ENCODE measurements at places on chromosomes 4 and X.

DNA sequence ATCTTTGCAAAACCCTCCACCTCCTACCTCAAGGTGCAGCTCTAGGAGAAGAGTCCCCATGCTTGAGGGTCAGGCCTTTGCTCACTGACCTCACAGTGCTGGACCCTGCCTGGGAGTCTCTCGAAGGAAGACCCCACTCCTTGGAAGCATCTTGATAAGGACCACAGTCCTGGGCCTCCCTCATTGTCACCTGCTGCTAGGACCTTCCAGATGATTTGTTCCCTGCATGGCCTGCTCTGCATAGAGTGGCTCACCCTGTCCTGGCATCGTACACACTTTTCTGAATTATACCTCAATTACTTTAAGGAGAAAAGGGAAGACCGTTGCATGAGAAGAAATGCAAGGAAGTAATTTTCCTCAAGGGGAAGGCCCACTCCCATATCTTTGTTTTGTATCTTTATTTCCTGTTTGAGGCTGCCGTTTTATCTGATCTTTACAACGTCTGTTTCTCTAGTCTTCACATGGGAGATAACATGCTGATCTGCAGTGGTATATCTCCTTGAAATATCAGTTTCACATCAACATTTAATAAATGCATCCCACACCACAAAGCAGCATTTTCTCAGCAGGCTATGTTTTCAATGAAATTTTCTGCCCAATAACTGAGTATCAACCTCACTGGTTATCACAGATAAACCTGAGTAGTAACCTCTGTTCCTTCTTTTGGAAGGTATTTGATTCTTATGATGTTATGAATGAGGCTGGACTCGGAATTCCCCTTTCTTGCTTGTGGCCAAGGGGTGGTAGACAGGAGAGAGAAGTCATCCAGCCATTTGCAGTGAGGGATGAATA is 15.0 kb upstream of the AKAP17A start:
- DNase-seq, result no peak

DNA sequence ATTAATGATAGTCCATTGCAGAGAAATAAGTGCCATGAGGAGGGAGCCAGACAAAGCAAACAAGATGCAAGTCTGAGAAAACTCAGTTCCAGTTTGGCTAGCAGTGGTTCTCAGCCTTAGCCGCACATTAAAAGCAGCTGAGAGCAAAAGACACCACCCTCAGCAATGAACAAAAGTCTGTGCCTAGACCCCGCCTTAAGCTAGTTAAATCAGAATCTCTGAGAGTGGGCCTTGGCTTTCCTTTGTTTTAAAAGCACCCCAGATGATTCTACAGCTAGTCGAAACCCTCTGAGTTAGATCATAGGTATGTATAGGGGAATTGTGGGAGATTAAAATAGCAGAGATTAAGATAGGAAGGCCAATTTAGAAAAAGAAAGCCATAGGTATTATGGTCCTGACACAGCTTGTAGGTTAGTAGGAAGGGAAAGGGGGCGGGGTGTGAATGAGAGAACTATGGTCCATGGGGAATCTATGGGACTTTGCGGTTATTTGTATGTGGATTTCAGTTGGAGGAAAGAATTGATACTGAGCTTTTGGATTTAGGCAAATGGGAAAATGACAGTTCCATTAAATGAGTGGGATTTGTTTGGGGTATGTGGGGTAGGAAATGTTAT is 12.0 kb downstream of the SPRY1 start:
- DNase-seq, result no peak

GRCh38 chr4:94354474-94354896 is 11.8 kb upstream of the HPGDS start:
- DNase-seq, result no peak

DNA sequence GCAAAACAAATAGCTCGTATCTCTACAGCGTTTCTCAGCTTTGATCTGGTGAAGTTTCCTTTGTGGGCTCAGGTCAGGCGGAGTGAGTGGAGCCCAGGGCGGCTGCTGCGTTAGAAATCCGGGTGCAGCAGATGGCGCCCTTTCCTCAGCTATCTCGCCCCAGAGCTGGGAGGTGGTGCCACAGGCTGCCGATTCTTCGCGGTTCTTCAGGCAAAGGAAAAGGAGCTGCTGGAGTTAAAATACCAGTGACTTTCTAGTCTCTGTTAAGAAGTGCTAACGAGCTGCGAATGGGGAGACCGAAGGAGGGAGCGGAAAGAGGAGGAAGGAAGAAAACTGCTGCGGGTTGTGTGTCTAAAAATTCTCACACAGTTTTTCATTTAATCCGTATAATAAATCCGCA is 114.6 kb downstream of the CPE start:
- peak; percentile 69 for DNase-seq

DNA sequence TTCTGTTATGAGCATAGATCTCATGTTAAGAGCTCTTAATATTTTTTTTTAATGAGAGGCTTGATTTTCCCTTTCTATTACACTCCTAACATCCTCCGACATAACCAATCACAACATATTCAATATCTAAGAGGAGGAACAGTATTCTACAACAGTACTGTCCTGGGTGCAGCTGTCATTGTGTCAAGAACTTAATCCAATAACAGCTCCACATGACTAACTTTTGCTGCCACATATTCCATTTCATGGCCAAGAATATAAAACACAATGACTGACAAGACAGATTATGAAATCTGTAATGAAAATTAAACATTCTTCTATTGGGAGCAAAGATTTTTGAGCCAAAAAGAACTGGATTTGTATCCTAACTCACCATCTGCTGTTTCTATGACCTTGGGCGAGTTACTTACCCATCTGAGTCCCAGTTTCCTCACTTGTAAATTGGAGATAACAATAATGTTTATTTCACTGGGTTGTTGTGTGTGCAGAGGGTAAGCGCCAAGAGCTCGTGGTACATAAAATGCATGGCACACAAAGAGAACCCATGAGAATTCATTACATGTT is 405.6 kb downstream of the SPRY1 start:
- no peak for DNase-seq

GRCh38 chrX:41332408-41333002 is 1.5 kb upstream of the DDX3X start:
- DNase-seq, result peak; percentile 6

DNA sequence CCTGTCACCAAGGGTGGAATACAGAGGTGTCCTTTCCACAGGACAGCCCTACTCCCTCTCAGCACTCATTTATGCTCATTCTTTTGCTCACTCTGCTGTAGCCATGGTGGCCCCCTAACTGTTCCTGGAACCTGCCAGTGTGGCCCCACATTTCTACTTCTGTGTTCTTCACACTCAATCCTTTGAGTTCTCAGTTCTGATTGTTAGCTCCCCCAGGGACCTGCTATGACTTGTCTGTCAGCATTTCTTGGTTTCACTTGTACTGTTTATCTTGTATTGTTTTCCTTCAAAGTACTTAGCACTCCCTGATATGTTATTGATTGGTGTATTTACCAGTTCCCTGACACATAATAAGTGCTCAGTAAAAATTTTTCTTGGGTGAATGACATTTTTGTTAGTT is 14.9 kb downstream of the VBP1 start:
- DNase-seq, result no peak

GRCh38 chrX:30010471-30010870 is 204.9 kb upstream of the MAGEB2 start:
- no peak for DNase-seq

DNA sequence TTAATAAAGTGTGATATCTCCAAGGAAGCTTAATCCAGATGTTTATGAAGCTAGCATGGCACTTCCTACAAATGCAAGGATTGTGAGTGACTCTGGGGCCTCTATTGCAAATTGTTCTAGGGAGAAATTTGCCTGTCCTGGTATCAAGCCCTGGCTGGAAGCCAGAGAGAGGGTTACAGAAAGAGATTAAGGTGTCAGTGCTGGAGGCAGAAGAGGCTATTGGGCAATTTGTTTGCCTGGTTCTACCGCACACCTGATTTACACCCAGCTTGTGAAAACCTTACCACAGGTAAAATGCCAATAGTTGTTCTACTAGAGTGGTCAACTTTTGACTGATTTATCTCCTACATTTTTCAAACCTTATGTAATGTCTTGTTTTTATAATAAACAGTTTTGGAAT is 186.7 kb upstream of the FAT1 start:
- no peak for DNase-seq

- DNase-seq, result no peak
Measured at GRCh38 chr4:58553031-58553430, 1442.8 kb upstream of the IGFBP7 start.

DNA sequence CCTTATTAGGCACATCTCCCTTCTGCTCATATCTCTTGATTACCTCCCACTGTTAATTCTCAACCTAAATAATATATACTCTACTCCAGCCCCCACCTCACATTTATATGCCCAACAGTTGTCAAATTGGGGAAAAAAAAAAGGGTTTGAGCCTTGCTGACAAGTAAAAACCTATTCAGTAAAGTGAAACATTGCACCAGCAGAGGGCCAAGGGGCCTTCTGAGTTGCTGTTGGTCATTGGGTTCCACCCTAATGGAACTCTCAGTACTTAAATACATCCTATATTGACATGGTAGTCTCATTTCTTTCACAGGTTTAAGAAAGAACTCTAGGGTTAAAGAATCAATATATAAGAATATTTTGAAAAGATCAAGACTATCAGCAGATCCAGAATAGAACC is 362.2 kb downstream of the SMARCA1 start:
- no peak for DNase-seq

GRCh38 chr4:41369680-41370079 is 113.0 kb downstream of the UCHL1 start:
- DNase-seq, result no peak

DNA sequence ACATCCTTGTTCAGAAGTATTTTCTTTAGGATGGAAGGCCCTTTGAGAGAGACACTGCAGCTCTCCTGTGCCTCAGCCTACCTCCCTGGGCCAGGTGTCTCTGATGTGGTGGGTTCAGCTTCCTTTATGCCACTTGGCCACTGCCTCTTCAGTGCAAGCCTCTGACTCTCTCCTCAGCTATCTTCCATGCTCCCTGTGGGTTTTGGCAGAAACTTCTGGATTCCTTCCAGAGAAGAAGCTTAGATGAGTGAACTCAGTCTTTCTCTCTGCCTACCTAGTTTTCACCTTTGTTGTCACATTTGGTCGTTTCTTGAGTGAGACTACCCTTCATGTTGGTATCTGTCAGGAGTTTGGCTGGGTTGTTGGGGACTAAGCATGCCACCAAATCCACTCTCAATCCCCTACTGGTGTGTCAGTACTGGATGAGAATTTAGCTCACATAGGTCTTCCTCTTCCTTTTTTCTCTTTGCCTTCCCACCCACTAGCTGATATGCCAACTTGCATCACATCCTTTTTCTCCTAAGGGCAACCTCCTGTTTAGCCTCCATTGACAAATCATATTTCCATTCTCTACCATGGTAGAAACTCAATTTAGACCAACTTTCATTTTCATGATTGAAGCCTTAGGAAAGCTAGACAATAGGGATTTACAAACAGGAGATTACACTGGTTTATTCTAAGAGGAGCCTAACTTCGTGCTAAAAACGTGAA is 32.0 kb downstream of the IL15 start:
- no peak for DNase-seq

GRCh38 chrX:1165535-1166196 is 46.8 kb downstream of the CRLF2 start:
- DNase-seq, result no peak

GRCh38 chr4:163161536-163162205 is 5.0 kb downstream of the NAF1 start:
- DNase-seq, result peak; percentile 48

DNA sequence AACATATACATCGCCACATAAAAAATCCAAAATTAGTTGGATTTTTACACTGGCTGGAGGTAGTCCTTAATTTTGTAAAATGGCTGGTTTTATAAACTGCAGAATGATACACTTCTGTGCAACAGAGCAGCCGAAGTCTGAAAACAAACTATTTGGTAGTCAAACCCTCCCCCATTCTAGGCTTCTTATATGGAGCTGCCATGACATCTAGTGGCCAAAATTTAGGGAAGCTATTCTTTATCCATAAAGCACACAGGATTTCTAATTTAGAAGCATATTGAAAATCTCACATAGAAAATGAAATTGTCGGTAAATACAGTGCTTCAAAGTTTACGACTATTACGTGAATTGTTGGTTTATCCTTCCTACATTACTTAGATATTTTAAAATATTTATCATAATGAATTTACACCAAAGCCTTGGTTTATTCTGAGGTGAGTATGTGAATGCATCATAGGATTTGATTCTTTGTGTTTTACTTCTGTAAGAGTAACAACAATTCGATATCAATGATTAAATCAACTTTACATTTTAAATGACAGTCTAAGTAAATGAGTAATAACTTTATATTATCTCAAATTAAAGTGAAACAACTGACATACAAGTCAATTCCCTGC is 113.4 kb upstream of the FAM241A start:
- peak; percentile 74 for DNase-seq

- DNase-seq, result peak; percentile 2
Measured at GRCh38 chrX:68185161-68185560, 248.1 kb downstream of the OPHN1 start.

DNA sequence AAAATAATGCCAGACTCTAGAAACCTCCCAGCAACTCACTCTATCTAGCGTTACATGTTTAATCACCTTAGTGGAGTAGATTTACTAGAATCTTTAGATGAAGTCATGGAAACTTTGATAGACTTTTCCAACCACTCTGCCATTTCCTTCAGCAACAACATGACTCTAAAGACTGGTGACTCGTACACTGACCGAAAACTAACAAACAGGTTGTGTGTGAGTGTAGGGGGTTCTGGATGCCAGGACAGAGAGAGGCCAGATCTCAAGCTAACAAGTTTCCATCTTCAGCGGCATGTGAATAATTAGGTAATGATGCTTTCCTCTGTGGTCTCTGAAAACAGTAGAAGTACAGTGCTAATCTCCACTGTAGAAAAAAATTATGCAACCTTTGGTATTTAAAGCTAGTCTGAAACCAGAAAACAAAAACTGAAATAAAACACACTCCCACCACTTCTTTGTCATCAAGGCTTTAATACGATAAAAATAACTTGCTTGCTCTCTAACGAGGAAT is 286.4 kb downstream of the PRDM5 start:
- DNase-seq, result no peak

GRCh38 chr4:47703956-47704355 is 133.9 kb downstream of the CORIN start:
- DNase-seq, result no peak

GRCh38 chrX:119549327-119550016 is 15.7 kb downstream of the STEEP1 start:
- no peak for DNase-seq

GRCh38 chr4:82381661-82382296 is 8.0 kb upstream of the HNRNPD start:
- no peak for DNase-seq

DNA sequence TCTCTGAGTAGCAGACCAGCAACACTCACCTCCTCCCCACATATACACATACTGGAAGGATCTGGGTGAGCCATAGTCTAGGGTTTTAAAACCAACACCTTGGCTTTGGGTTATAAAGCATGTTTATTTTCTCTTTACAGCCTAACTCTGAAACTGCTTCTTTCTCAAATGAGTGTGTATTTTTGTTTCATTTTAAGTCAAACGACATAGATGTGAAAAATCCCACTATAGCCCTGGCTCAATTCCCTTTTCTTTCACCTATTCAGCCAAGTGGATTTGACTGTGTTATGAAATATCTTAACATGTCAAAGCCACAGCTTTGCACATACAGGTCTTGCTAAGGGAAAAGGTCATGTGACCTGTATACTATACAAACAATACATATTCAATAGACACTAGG is 13.8 kb downstream of the NEXMIF start:
- no peak for DNase-seq
